ENCODE measurements at places on chromosomes 2 and 18. TPM values are rescaled to one million over a fixed set of nuclear protein-coding genes. Genes with fewer than 3 reads are reported as not detected.

NETO1 gene
- total RNA-seq: not detected

CKAP2L gene
- 38.9 TPM for total RNA-seq

HOXD11 gene
- not detected for total RNA-seq

- H3K27me3 ChIP-seq: peaks cover 10% of the 10 kb centered on the region
- no peak overlapping the region for H3K27ac ChIP-seq
- H3K36me3 ChIP-seq: no peaks in the 10 kb centered on the region
- DNase-seq: no peak
These were observed 32.6 kb upstream of the E2F6 start for GRCh38 chr2:11498543-11499034.

DNA sequence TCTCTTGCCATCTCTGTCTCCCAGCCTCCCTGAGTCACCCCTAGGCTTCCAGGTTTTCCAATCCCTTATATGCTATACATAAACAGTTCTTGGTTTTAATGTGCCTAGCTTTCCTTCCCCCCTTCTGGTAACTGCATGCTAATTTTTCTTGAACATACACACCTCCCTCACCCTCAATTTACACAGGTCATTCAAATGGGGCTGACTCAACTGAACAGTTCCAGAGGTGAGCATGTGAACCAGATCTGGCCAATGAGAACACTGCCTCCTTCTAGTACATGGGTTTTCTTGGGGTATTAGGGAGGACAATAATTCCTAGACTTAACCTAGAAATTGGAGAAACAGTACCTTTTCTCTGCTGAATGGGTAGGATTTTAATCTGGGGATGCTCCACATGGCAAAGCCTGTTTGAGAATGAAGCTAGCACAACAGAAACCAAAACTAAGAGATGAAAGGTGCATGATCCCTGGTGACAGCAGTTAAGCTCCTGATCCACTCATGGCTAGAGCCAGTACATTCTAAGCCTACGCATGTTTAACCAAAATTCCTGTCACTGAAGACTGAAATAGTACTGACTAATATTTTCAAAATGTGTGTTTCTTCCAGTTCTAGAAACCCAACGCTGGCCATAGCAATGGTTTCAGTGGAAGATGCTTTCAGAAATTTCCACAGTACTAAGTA, 11.8 kb downstream of the SLC25A12 start:
- H3K27me3 ChIP-seq: no peaks in the 10 kb centered on the region
- DNase-seq: no peak
- H3K27ac ChIP-seq: no peak overlapping the region

MGAT4A gene
- total RNA-seq: 124 TPM
